NCI-H2171 (cell line): ENCODE measurements at places on chromosomes 3 and 15.
A peak's percentile ranks its signal among the peaks of the same experiment; 100 is the strongest.

DNA sequence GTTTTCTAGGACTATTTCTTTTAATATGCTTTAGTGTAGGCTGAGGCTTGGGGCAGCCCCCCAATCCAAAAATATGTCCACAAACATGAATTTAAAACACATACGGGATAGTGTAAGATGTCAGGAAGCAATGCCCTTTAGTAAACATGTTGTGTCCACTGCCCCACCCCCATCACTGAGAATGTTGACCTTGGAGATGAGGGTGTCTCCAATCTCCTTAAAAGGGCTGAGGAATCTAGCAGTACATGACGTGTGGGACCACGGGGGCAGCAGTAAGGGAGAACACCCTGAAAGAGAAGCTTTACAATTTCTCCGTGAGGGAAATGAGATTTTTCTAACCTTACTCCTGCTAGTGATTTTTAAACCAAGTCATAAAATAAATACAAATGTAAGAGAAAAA, 84.7 kb downstream of the SQOR start:
- DNase-seq = no peak

- no peak for DNase-seq
Measured at GRCh38 chr15:40893019-40893670, 1.1 kb upstream of the VPS18 start.

GRCh38 chr3:149407898-149408297, 30.4 kb upstream of the TM4SF1 start:
- DNase-seq = no peak

GRCh38 chr3:98954791-98955604, 53.5 kb upstream of the DCBLD2 start:
- no peak for DNase-seq

DNA sequence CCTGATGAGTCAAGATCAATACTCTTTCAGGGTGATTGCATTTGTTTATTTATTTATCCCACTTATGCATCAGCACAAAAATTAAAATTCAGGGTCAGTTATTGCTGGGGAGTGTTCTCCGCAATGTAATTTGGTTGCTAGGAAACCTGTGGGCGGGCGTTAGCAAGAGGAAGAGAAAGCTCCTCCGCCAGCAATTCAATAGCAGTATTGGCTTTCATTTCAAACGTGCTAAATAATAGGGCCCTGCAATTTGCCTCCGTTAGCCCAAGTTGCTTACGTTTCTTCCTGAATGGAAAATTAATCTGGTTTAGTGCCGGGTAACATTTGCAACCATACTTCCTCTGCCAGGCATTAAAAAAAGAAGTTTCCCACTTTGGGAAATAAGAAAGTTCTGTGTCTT, 35.5 kb upstream of the PLCL2 start:
- DNase-seq = peak; percentile 14

GRCh38 chr3:146342989-146343388, 92.1 kb upstream of the PLSCR4 start:
- DNase-seq = no peak

- no peak for DNase-seq
Measured at GRCh38 chr3:196994056-196994455, 25.4 kb upstream of the PIGZ start.

GRCh38 chr15:92391640-92392039, 2.0 kb upstream of the ST8SIA2 start:
- peak; percentile 7 for DNase-seq

GRCh38 chr3:127165036-127165435, 27.9 kb upstream of the PRR23E start:
- DNase-seq = no peak

- no peak for DNase-seq
Measured at GRCh38 chr3:104521606-104522336, 844.9 kb upstream of the ALCAM start.

GRCh38 chr3:48877671-48878070, 21.0 kb downstream of the SLC25A20 start:
- no peak for DNase-seq

DNA sequence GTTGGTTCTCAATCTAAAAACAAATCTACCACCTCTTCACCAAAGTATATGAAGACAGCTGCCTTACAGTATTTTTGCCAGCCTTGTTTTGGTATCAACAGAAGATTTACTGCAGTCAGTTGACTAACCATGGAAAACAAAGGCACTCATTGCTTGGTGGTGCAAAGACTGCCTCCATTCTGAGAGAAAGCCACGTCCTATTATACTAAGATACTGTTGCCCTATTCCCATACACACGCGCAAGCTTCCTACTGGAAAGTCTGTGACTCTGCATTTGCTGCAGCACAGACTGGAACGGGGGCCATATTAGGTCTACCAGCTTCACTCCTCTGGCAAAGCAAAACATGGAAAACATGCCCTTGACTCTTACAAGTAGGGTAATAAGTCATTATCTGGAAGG, 18.0 kb downstream of the MTMR10 start:
- no peak for DNase-seq

GRCh38 chr15:90991587-90992285, 2.6 kb downstream of the PRC1 start:
- DNase-seq = no peak

DNA sequence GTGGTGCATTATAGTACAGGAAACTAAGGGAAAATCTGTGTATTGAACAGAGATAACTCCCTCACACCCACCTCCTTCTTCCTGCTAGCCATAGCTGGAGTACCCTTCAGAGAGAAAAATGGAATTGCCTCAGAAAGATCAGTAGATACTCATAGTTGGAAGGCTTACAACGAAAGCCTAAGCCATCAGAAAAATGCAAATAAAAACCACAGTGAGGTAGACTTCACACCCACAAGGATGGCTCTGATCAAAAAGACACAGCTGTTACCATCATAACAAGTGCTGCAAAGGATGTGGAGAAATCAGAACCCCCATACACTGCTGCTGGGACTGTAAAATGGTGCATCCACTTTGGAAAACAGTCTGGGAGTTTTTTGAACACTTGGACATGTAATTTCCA, 7.4 kb upstream of the DLG1 start:
- DNase-seq = no peak
